ENCODE measurements at places on chromosomes 13 and 19.

GRCh38 chr13:83508771-83509301 lies 373.4 kb downstream of the SLITRK1 start:
- no peak for DNase-seq

- no peak for DNase-seq
Measured at GRCh38 chr19:31146546-31147183, 202.6 kb downstream of the TSHZ3 start.

DNA sequence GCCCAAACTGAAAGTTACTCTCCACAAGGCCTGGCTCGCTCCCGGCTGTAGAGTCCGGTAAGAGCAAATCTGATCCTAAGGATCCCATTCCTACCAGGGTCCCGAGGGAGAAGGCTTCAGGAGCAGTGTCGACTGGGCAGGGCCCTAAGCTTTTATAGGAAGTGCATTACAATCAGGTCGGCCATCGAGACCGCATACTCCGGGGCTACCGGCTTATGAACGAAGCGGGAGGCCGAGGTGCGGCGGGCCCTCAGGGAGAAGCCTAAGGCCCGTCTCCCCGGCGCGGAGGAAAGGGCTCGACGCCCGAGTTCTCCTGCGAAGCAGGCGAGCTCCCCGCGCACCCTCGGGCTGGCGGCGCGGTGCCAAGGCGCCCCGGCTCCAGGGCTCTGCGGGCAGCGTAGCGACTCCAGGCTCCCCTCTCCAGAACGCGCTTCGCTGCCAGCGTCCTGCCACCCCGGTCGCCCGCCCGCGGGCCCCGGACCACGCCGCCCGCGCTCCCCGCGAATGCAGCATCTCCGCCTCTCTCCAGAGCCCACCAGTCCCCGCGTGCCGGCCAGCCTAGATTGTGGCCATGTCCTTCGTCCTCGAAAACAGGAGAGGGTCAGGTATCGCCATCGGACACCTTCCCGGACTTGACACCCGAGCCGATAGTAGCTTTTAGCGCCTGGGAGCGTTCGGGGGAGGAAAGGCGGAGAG lies 1.4 kb downstream of the EFNB2 start:
- DNase-seq = peak; percentile 32

DNA sequence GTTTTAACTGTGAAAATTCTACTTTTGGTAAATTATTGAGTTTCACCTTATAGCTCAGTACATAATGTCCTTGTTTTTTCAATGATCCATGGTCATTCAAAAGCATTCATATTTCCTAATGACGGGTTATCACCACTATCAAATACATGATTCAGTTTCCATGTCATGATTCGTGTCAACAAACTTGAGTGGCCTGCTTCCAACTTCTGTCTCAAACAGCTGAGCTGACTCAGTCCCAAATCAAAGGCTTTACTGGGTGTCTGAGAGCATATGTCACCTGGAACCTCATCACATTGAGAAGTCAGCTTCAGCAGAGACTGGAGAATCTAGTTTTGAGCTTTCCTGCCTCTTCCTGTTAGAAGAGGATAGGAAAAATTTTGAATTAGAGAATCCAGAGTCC lies 40.3 kb upstream of the SGCG start:
- no peak for DNase-seq

GRCh38 chr19:9531933-9532332 lies 6.5 kb downstream of the ZNF426 start:
- DNase-seq = no peak

DNA sequence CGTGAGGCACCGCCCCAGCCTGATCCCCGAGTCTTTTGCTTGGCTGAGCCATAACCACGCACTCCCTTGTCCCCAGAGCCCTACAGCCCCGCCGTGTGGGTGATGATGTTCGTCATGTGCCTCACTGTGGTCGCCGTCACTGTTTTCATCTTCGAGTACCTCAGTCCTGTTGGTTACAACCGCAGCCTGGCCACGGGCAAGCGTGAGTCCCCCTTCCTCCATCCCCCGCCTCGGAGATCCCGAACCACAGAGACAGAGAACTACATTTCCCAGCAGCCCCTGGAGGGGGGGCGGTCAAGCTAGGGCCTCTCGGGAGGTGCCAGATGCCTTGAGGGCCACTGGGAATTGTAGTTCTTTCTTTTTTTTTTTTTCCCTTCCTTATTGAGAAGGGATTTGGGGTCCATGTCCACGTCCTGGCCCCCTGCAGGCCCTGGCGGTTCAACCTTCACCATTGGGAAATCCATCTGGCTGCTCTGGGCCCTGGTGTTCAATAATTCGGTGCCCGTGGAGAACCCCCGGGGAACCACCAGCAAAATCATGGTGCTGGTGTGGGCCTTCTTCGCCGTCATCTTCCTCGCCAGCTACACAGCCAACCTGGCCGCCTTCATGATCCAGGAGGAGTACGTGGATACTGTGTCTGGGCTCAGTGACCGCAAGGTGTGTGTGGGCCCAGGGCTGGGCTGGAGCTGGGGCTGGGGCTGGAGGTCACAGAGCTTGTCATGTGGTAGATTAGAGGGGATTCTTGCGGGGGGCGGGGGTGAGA lies 25.9 kb downstream of the GRIN2D start:
- DNase-seq = peak; percentile 86

- no peak for DNase-seq
Measured at GRCh38 chr13:51397262-51397941, 55.4 kb downstream of the INTS6 start.

GRCh38 chr19:34172661-34173192 lies 423 bp downstream of the LSM14A start:
- DNase-seq = peak; percentile 29

- DNase-seq = no peak
Measured at GRCh38 chr13:53142306-53142705, 113.7 kb downstream of the OLFM4 start.

- DNase-seq = no peak
Measured at GRCh38 chr19:33777753-33778088, 18.9 kb upstream of the KCTD15 start.

GRCh38 chr13:47417485-47417884 lies 520.6 kb upstream of the HTR2A start:
- DNase-seq = no peak
